ENCODE measurements at places on chromosomes 7 and 10. TPM values are rescaled to one million over a fixed set of nuclear protein-coding genes. Genes with fewer than 3 reads are reported as not detected.

DNA sequence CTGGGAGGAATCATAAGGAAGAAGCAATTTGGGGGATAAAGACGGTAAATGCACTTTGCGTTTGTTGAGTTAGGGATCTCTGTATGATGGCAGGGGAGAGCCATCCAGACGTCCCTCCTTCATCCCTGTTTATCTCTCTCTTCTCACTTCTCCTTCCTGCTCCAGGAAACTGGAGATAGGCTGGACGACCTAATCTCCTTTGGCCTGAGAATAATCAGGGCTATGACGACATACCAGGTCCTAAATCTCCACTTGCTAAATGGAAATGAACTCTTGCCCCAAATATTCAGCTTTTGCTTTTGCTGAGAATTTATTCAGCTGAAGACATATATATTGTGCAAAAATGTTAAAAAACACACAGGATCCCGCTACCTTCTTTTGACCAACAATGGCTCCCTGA, 182.9 kb upstream of the INHBA start:
- no peak for DNase-seq
- H3K4me1 ChIP-seq, result no peaks in the 10 kb centered on the region
- H3K27me3 ChIP-seq, result no peaks in the 10 kb centered on the region

NOC3L gene
- 11.3 TPM for total RNA-seq

DNA sequence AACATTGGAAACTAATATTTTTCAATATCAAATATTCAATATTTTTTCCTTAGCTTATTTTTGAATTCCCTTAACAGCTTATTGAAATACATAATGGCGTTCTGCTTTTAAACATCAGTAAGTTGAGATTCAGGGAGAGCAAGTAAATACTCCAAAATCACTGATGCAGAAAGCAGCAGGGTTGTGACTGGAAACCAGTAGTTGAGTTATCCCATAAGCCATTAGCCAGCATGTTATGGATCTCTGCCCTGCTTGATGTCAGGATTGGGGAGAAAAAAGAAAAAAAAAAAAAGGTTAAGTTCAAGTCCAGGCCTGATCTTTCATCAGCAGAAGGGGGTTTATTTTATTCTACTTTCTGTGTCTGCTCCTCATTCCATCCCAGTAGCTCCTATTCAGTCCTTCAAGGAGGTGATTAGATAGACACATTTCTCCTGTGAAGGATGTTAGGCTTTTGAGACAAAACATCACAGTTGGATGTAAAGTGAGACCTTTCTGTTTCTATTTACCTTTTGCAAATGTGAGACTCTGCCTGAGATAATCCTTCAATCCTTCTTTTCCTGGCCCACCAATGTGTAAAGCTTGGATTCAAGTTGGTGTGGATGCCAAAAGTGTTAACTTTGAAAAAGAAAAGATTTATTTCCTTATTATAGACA, 110.9 kb upstream of the HDAC9 start:
- DNase-seq, result no peak
- no peaks in the 10 kb centered on the region for H3K27me3 ChIP-seq
- H3K27ac ChIP-seq, result no peak overlapping the region
- no peak overlapping the region for H3K4me3 ChIP-seq

DNA sequence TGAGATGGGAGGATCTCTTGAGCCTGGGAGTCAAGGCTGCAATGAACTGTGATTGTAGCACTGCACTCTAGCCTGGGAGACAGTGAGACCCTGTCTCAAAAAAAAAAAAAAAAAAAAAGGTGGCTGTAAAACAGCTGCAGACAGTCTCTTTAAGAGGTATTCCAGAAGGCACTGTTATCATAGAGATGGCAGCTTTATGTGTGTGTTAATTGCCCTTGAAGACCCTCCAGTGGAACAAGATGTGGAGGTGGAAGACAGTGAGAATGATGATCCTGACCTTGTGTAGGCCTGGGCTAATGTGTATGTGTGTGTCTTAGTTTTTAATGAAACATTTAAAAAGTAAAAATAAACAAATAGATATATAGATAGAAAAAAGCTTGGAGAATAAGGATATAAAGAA, 66.0 kb downstream of the ZNF487 start:
- no peaks in the 10 kb centered on the region for H3K27me3 ChIP-seq
- H3K27ac ChIP-seq, result no peak overlapping the region
- no peaks in the 10 kb centered on the region for H3K36me3 ChIP-seq
- DNase-seq, result no peak
- no peak overlapping the region for H3K4me3 ChIP-seq

DNA sequence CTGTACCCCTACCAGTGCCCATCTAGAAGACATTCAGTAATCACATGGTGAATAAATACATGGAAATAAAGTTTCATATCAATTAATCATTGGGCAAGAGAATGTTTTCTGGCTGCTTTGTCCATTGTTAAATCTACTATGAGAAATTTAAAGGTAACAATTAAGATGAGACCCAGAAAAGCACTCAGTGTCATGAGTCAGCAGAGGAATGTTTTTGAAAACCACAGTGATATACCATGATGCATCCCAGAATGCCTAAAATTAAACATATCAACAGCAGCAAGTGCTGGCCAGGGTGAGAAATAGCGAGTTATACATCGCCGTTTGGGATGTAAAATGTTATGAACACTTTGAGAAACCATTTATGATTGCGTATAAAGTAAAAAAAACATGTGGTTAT, 825.3 kb upstream of the C7orf33 start:
- H3K36me3 ChIP-seq, result no peaks in the 10 kb centered on the region
- no peaks in the 10 kb centered on the region for H3K27me3 ChIP-seq
- no peak for DNase-seq
- no peak overlapping the region for H3K4me3 ChIP-seq
- no peak overlapping the region for H3K27ac ChIP-seq

- H3K27ac ChIP-seq, result no peak overlapping the region
- no peak overlapping the region for H3K4me3 ChIP-seq
- H3K27me3 ChIP-seq, result no peaks in the 10 kb centered on the region
- DNase-seq, result peak; percentile 56
- no peaks in the 10 kb centered on the region for H3K36me3 ChIP-seq
Observed at GRCh38 chr10:59508296-59508695, 145.9 kb upstream of the FAM13C start.

- no peaks in the 10 kb centered on the region for H3K36me3 ChIP-seq
- H3K27me3 ChIP-seq, result no peaks in the 10 kb centered on the region
- no peak overlapping the region for H3K27ac ChIP-seq
- H3K4me1 ChIP-seq, result no peaks in the 10 kb centered on the region
- DNase-seq, result no peak
- no peak overlapping the region for H3K4me3 ChIP-seq
Observed at GRCh38 chr10:787933-788651, 98.6 kb upstream of the DIP2C start.

ZPBP gene
- total RNA-seq, result not detected

DNA sequence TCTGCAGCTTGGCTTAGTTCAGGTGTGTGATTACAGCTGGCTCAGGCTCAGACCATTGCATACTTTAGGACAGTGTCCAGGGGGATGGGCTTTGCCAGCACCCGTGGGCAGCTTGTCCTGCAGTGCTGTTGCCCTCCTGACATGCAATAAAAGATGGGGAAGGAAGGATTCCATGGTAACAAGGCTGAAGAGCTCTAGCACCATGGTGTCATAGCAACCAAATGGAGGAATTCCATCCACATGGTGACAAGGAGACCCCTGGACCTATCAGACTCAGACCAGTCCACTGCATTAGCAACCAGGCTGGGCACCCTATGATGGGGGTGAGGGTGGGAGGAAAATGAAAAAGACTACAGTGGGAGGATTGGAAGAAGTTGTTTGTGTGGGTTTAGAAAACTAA, 49.9 kb downstream of the SORCS3 start:
- H3K27ac ChIP-seq, result no peak overlapping the region
- H3K4me3 ChIP-seq, result no peak overlapping the region
- H3K36me3 ChIP-seq, result no peaks in the 10 kb centered on the region
- H3K27me3 ChIP-seq, result no peaks in the 10 kb centered on the region
- DNase-seq, result no peak
- H3K4me1 ChIP-seq, result no peaks in the 10 kb centered on the region

DNA sequence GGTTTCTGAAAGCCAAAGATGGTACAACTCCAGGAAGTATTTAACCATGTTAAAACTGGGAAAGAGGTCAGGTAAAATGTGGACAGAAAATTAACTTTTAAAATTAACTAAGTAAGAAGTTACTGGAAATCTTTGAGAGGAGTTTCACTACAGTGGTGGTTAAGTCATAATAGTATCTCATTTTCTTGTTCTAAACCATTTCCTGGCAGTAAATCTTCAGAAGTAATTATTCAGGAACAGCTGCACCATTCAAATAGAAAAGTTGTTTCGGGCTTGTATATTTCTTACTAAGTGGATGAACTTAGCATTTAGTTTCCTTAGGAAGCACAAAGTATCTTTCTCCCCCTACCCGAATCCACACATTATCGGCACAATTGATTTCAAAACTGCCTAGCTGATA, 27.1 kb downstream of the COPG2 start:
- DNase-seq, result no peak
- no peaks in the 10 kb centered on the region for H3K27me3 ChIP-seq
- H3K4me1 ChIP-seq, result no peaks in the 10 kb centered on the region
- H3K36me3 ChIP-seq, result no peaks in the 10 kb centered on the region
- H3K4me3 ChIP-seq, result no peak overlapping the region
- no peak overlapping the region for H3K27ac ChIP-seq

ANKRD26 gene
- 12.7 TPM for total RNA-seq

GRCh38 chr7:105655500-105656380, 74.4 kb upstream of the EFCAB10 start:
- no peak overlapping the region for H3K4me3 ChIP-seq
- H3K4me1 ChIP-seq, result no peaks in the 10 kb centered on the region
- no peaks in the 10 kb centered on the region for H3K27me3 ChIP-seq
- no peak overlapping the region for H3K27ac ChIP-seq
- DNase-seq, result no peak
- H3K36me3 ChIP-seq, result no peaks in the 10 kb centered on the region

- no peak for DNase-seq
- H3K4me3 ChIP-seq, result no peak overlapping the region
- no peaks in the 10 kb centered on the region for H3K27me3 ChIP-seq
- H3K36me3 ChIP-seq, result no peaks in the 10 kb centered on the region
- H3K27ac ChIP-seq, result no peak overlapping the region
- H3K4me1 ChIP-seq, result no peaks in the 10 kb centered on the region
Observed at GRCh38 chr7:9939176-9939575, 1034.5 kb upstream of the PHF14 start.

- no peak overlapping the region for H3K27ac ChIP-seq
- no peaks in the 10 kb centered on the region for H3K4me1 ChIP-seq
- no peaks in the 10 kb centered on the region for H3K27me3 ChIP-seq
- no peak overlapping the region for H3K4me3 ChIP-seq
Observed at GRCh38 chr7:55119571-55119970, 100.8 kb downstream of the EGFR start.

ENKUR gene
- total RNA-seq, result 0.53 TPM

AGMO gene
- 25.7 TPM for total RNA-seq

METTL27 gene
- total RNA-seq, result 20.4 TPM

GRCh38 chr7:41927380-41927779, 224.5 kb upstream of the INHBA start:
- H3K4me1 ChIP-seq, result no peaks in the 10 kb centered on the region
- H3K27ac ChIP-seq, result no peak overlapping the region
- no peaks in the 10 kb centered on the region for H3K27me3 ChIP-seq
- no peak overlapping the region for H3K4me3 ChIP-seq

NUTM2E gene
- not detected for total RNA-seq

ZNF503 gene
- 5.2 TPM for total RNA-seq

HOXA1 gene
- 1.7 TPM for total RNA-seq

GRCh38 chr7:55975988-55976633, 11.7 kb downstream of the NIPSNAP2 start:
- H3K27me3 ChIP-seq, result no peaks in the 10 kb centered on the region
- no peak for DNase-seq
- no peaks in the 10 kb centered on the region for H3K4me1 ChIP-seq
- no peak overlapping the region for H3K27ac ChIP-seq
- no peaks in the 10 kb centered on the region for H3K36me3 ChIP-seq
- H3K4me3 ChIP-seq, result no peak overlapping the region

HOXA11 gene
- total RNA-seq, result not detected

CHN2 gene
- 116 TPM for total RNA-seq

- no peaks in the 10 kb centered on the region for H3K27me3 ChIP-seq
- H3K4me1 ChIP-seq, result no peaks in the 10 kb centered on the region
- DNase-seq, result no peak
- no peak overlapping the region for H3K27ac ChIP-seq
- no peak overlapping the region for H3K4me3 ChIP-seq
Observed at GRCh38 chr7:93133005-93133404, 15.2 kb downstream of the SAMD9L start.

DNA sequence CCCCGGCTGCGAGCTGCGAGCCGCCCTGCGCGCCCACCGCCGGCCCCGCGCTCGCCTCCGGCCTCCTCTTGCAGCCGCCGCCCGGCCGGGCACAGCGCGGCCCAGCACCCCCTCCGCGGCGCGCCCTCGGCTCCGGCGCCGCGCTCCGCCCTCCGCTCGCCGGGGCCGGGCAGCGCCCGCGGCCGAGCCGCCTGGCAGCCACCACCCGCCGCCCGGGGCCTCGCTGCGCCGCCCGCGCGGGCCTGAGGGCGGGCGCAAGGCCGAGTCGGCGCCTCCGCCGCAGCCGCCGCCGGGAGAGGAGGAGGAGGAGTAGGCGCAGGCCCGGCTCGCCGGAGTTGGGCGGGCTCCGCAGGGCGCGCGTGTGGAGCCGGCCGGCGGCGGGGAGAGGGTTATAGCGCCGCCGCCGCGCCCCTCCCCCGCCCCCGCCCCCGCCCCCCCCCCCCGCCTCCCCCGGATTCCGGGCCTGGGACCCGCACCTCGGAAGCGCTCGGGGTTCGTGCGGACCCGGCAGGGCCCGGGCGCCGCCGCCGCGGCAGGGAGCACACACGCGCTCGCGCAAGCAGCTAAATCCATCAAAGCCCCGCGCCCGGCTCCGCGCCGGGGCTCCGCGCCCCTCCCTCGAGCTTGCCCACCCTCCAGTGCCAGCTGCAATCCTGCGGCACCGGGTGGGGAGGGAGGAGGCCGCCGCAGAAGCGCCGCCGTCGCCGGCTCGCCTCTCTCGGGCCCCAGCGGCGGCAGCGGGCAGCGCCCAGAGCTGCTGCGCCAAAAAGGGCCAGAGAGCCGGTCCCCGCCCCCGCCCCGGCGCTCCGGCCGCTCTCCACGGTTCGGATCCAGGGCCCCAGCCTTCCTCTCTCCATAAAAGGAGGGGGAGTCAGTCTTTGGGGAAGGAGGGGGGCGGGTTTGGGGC, at the start of gene PDGFA:
Gene PDGFA (minus strand): TSS at position 363 of the 907 bp plus-strand sequence. CDS start 845 bp downstream, outside the sequence.
- peaks cover 9% of the 10 kb centered on the region for H3K4me1 ChIP-seq
- DNase-seq, result peak; percentile 69
- peak within 1 kb of the TSS; percentile 95 for H3K27ac ChIP-seq
- peak within 1 kb of the TSS; percentile 59 for H3K4me3 ChIP-seq

DNA sequence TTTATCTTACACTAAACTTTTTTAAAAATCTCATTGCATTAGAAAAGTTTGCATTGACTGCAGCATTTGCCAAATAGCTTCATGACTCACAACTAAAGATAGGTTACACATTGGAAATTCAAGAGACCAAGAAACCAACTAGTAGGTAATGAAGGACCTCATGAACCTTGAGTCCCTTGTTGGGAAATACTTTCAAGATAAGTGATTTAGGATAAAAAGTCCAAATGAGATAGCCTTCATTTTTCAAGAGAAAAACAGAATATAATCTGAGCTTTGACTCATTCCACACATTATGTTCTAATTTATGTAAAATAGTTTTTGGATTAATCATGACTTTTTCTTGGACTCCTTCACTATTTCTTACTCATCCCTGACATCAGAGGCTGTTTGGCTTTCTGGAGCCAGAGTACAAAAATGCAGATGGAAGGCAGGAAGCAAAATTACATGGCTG, 13.1 kb upstream of the LIPF start:
- no peak for DNase-seq
